ENCODE measurements at places on chromosomes 7 and 10.
A peak's percentile ranks its signal among the peaks of the same experiment; 100 is the strongest.

- no peak for DNase-seq
Observed at GRCh38 chr7:133748443-133749407, 378.4 kb upstream of the LRGUK start.

- peak; percentile 52 for DNase-seq
Observed at GRCh38 chr10:131312478-131312836, 936 bp upstream of the TCERG1L start.

DNA sequence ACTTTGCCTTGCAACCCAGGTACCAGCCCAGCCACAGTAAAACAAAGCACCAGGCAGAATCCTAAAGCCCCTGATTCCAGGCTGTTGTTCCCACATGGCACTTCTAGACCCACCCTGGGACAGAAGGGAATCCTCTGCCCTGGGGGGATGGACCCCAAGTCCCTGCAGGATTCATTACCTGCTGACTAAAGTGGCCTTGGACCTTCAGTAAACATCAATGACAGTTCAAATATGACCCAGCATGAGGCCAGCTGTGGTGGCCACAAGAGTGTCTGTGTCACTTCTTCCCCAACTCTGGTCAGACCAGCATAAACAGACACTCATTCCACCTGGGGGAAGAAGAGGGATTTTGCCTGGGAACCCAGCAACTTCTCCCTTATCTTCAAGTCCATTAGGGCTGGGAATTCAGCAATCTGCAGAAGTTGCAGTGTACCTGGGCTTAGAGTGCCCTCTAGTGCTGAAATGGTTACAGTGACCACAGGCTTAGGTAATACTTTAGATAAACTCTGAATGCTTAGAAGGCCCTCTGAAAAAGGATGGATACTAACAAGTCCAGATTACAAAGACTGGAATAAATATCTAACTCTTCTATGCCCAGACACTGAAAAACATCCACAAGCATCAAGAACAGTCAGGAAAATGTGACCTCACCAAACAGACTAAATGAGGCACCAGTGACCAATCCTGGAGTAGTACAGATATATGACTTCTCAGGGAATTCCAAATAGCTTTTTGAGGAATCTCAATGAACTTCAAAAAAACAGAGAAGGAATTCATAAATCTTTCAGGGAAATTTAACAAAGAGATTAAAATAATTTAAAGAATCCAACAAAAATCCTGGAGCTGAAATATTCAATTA is 108.5 kb upstream of the TMEM168 start:
- DNase-seq: peak; percentile 25

DNA sequence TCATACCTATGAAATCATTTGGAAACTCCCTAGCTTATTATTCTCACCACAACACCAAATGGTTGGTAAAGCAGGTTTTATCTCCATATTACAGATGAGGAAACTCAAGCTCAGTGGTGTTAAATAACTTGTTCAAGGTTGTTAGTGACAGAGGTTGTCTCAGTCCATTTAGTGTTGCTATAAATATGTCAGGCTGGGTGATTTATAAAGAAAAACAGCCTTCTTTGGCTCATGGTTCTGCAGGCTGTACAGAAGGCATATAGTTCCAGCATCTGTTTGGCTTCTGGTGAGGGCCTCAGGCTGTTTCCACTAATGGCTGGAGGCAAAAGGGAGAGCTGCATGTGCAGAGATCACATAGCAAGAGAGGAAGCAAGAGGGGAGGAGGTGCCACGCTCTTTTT is 96.6 kb downstream of the ZNF438 start:
- DNase-seq: no peak

GRCh38 chr10:92238054-92238585 is 52.8 kb downstream of the CPEB3 start:
- DNase-seq: no peak

DNA sequence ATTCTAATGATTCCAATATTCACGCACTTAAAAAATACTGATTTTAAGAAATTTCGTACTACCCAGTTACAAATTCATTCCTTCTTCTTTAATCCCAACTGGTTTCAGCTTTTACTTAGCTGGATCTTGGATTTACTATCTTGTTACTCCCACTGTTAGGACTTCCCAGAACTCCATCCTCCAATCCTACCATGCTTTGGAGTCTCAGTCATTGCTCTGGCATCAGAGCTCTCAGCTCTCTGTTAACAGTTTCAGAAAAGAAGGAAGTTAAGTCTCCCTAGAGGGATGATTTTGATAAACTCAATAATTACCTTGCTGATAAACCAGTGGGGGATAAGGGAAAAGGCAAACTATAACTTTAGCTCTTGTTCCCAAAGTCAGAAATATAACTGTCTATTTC is 9.5 kb downstream of the PPA1 start:
- no peak for DNase-seq

- DNase-seq: peak; percentile 63
Observed at GRCh38 chr7:127392182-127392565, 334 bp downstream of the ZNF800 start.

DNA sequence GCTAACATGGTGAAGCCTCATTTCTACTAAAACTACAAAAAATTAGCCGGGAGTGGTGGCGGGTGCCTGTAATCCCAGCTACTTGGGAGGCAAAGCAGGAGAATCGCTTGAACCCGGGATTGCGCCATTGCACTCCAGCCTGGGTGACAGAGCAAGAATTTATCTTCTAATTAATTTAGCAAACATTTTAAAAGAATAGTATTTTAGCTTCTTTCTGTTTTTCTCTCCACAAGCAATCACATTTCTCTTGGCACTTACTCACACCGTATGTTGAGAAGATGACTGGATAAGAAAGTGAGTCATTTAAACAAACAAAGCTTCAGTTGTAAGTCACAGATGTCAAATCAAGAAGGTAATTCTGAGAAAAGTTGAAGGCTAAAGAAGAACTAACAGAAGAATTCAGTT is 264.0 kb downstream of the ARL4A start:
- DNase-seq: no peak

GRCh38 chr10:75972491-75973276 is 541.3 kb downstream of the LRMDA start:
- DNase-seq: no peak

DNA sequence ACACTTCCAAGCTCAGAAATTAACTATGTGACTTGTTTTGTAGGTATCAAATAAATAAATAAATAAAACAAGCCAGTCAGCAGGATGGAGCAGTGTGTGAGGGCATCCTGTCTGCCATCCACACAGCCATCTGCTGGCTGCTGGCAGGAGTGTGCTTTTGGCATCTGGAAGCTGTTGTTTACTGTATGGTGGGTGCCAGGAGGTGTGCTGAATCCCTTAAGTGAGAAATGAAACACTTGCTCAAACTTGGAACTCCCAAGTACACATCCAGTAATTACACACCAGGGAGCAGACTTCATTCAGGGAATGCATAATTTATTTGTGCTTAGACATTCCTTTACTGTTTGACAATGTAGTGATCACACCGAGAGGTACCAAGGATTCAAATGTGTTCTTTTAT is 16.9 kb upstream of the TAX1BP1 start:
- DNase-seq: no peak

- DNase-seq: peak; percentile 62
Observed at GRCh38 chr7:90119178-90119971, 34.9 kb upstream of the STEAP1 start.
